Articular chondrocyte of knee joint (primary cell): ENCODE measurements at places on chromosomes 5 and 9. TPM values are rescaled to one million over a fixed set of nuclear protein-coding genes. Genes with fewer than 3 reads are reported as not detected.

The SLC6A19 gene
- not detected in 2 replicates for total RNA-seq

The SLIT3 gene
- total RNA-seq, result 1.5 and 1.7 TPM in 2 replicates

The MCC gene
- total RNA-seq, result 39.5 and 43.6 TPM in 2 replicates

The EIF4E1B gene
- total RNA-seq, result not detected in 2 replicates

The GLT6D1 gene
- not detected in 2 replicates for total RNA-seq

The MED10 gene
- 16.0 and 18.9 TPM in 2 replicates for total RNA-seq

The KIF12 gene
- 0.11 TPM in 1 of 2 replicates, not detected in the other for total RNA-seq

The GABRP gene
- 0.11 TPM in 1 of 2 replicates, not detected in the other for total RNA-seq

The CDC14B gene
- total RNA-seq, result 23.7 and 30.2 TPM in 2 replicates

The GMCL2 gene
- not detected in 2 replicates for total RNA-seq

The TNFSF15 gene
- 5.9 and 7.7 TPM in 2 replicates for total RNA-seq

The PFN3 gene
- not detected in 2 replicates for total RNA-seq

The TIMD4 gene
- not detected in 2 replicates for total RNA-seq

The TUSC1 gene
- 7.7 and 9.3 TPM in 2 replicates for total RNA-seq

The SLC1A3 gene
- 0.26 and 0.65 TPM in 2 replicates for total RNA-seq

The PSMD5 gene
- total RNA-seq, result 57.6 TPM in 2 replicates

The DOK3 gene
- 0.54 and 0.91 TPM in 2 replicates for total RNA-seq

The MCIDAS gene
- total RNA-seq, result 0.22 and 0.39 TPM in 2 replicates

The ZNF462 gene
- 13.5 and 18.9 TPM in 2 replicates for total RNA-seq

The GABBR2 gene
- total RNA-seq, result 0.11 TPM in 1 of 2 replicates, not detected in the other

The MAMDC4 gene
- total RNA-seq, result 0.39 and 0.76 TPM in 2 replicates

The CAMK4 gene
- total RNA-seq, result 0.11 and 0.91 TPM in 2 replicates

The C8G gene
- 0.39 and 0.54 TPM in 2 replicates for total RNA-seq

The WNK2 gene
- total RNA-seq, result 0.11 and 0.13 TPM in 2 replicates

The GFM2 gene
- 29.8 and 35.8 TPM in 2 replicates for total RNA-seq

The PAPPA gene
- total RNA-seq, result 16.3 and 52.5 TPM in 2 replicates

The PCDHGB7 gene
- 25.6 and 26.2 TPM in 2 replicates for total RNA-seq

The INSL4 gene
- not detected in 2 replicates for total RNA-seq

The GDA gene
- not detected in 2 replicates for total RNA-seq

The FOXD4 gene
- total RNA-seq, result 0.26 and 0.43 TPM in 2 replicates

The SHC3 gene
- 0.26 and 1.4 TPM in 2 replicates for total RNA-seq

The CYLC2 gene
- total RNA-seq, result not detected in 2 replicates

The SUSD3 gene
- total RNA-seq, result 2.7 and 7.2 TPM in 2 replicates

The HARS1 gene
- total RNA-seq, result 47.3 and 49.1 TPM in 2 replicates

The PCDHB13 gene
- 2.7 and 4.0 TPM in 2 replicates for total RNA-seq

The HTR4 gene
- total RNA-seq, result 0.11 TPM in 1 of 2 replicates, not detected in the other

The ANKRD31 gene
- total RNA-seq, result 0.13 and 0.65 TPM in 2 replicates

The IFNB1 gene
- not detected in 2 replicates for total RNA-seq

The DBH gene
- total RNA-seq, result under 0.01 TPM in 1 of 2 replicates, not detected in the other

The TAF11L5 gene
- not detected in 2 replicates for total RNA-seq

The CCNJL gene
- total RNA-seq, result 0.13 and 0.43 TPM in 2 replicates

The CCL19 gene
- total RNA-seq, result not detected in 2 replicates

The MYO10 gene
- total RNA-seq, result 66.9 and 77.1 TPM in 2 replicates

The CCIN gene
- total RNA-seq, result under 0.01 and 0.32 TPM in 2 replicates

The FAM163B gene
- total RNA-seq, result not detected in 2 replicates

The FGF1 gene
- total RNA-seq, result 124 and 141 TPM in 2 replicates

The DMRT3 gene
- not detected in 2 replicates for total RNA-seq

The SPINK1 gene
- not detected in 2 replicates for total RNA-seq

The TMEM215 gene
- total RNA-seq, result not detected in 2 replicates

The LCN12 gene
- total RNA-seq, result not detected in 2 replicates

The NHP2 gene
- 94.9 and 95.9 TPM in 2 replicates for total RNA-seq

The LOX gene
- total RNA-seq, result 448 and 518 TPM in 2 replicates

The FRRS1L gene
- 1.6 and 4.4 TPM in 2 replicates for total RNA-seq

The PCDHB10 gene
- total RNA-seq, result 2.2 and 2.5 TPM in 2 replicates

The SLC25A48 gene
- not detected in 2 replicates for total RNA-seq
